ENCODE measurements at places on chromosomes 16 and 17. TPM values are rescaled to one million over a fixed set of nuclear protein-coding genes. Genes with fewer than 3 reads are reported as not detected.
A peak's percentile ranks its signal among the peaks of the same experiment; 100 is the strongest.

DNA sequence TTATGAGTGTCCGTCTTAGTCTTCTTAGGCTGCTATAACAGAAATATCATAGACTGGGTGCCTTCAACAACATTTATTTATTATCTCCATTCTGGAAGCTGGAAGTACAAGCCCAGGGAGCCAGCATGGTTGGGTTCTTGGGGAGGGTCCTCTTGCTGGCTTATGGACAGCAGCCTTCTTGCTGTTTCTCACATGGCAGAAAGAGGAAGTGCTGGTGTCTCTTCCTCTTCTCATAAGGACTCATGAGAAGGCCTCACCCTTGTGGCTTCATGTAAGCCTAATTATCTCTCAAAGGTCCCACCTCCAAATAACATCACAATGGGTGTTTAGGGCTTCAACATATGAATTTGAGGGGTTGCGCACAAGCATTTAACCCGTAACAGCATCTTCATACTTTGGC, 207.0 kb upstream of the COX10 start:
- no peak overlapping the region for H3K27ac ChIP-seq
- DNase-seq = no peak
- H3K27me3 ChIP-seq = no peaks in the 10 kb centered on the region
- no peak overlapping the region for H3K4me3 ChIP-seq
- no peaks in the 10 kb centered on the region for H3K4me1 ChIP-seq
- no peaks in the 10 kb centered on the region for H3K36me3 ChIP-seq

- H3K36me3 ChIP-seq = no peaks in the 10 kb centered on the region
- no peak overlapping the region for H3K4me3 ChIP-seq
- H3K4me1 ChIP-seq = peaks cover 31% of the 10 kb centered on the region
- H3K27me3 ChIP-seq = no peaks in the 10 kb centered on the region
- DNase-seq = no peak
These were observed 1.3 kb upstream of the CUEDC1 start for GRCh38 chr17:57956291-57957119.

The SGF29 gene
- 45.7 TPM for total RNA-seq

The HNF1B gene
- total RNA-seq = 14.4 TPM

The TMEM98 gene
- 35.6 TPM for total RNA-seq

DNA sequence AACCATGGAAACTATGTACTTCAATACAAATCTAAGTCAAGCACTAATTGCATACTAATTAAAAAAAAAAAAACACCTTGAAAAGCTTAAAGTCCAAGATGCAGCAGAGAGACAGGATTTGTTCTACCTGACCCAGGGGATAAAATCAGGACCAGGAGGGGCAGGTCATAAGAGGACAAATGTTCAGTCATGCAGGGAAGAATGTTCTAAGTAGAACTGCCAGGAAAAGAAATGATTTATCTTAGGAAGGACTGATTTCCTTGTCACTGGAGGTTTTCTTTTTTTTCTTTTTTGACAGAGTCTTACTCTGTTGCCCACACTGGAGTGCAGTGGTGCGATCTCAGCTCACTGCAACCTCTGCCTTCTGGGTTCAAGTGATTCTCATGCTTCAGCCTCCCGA, 9.1 kb upstream of the GHDC start:
- DNase-seq = no peak
- no peaks in the 10 kb centered on the region for H3K4me1 ChIP-seq
- H3K27ac ChIP-seq = no peak overlapping the region
- H3K4me3 ChIP-seq = no peak overlapping the region

DNA sequence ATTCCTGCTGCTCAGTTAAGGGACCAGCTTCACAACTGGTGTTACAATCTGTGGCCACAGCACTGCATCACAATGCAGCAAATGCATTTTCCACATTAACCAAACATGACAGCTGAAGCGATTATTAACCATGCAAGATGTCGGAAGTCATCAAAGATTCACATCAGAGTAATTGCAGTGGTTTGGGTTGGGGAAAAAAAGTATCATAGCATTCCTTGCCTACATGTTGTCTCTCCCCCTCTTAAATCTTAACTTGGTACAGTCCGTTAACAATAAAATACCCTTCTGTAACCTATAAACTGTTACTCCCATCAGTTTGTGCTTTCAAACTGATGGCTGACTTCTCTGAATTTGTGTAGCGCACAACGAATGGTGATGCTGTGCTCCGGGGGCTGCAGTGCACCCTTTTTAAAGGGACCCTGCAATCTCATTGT, 51.6 kb downstream of the NUP93 start:
- DNase-seq = no peak
- no peaks in the 10 kb centered on the region for H3K36me3 ChIP-seq
- no peak overlapping the region for H3K27ac ChIP-seq
- H3K4me1 ChIP-seq = peaks cover 7% of the 10 kb centered on the region

The CTRB2 gene
- total RNA-seq = 15.9 TPM

DNA sequence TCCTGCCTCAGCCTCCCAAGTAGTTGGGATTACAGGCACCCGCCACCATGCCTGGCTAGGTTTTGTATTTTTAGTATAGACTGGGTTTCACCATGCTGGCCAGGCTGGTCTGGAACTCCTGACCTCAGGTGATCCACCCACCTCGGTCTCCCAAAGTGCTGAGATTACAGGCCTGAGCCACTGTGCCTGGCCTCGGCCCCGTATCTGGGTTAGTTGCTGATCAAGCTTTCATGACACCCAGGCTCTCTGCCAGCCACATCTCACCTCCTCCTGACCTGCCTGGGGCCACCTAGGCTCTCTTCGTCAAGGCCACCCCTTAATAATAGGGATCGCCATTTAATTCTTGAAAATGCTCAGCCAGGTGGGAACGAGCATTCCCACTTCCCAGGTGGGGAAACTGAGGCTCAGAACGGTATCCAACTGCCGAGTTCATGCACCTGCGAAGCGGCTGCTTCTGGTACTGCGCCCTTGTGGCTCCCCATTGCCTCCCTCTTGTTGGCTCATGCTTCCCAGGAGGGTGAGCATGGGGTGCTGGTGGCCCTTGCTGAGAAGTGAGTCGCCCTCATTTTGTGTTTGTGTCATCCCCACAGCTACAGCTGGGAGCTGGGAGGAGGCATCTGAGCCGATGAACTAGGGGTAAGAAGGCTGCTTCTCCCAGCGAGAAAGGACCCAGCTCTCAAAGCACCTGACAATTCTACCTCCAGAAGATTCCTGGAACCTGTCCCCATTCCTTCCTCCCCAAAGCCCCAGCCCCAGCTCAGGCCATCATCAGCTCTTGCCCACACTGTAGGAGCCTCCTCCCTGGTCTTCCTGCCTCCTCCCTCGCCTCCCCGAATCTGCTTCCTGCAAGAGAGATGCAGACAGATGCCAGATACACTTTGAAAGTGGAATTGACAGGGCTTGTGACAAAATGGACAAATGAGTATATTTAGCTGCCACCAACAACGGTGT, 17.3 kb upstream of the SNN start:
- no peak overlapping the region for H3K27ac ChIP-seq
- no peak overlapping the region for H3K4me3 ChIP-seq
- H3K36me3 ChIP-seq = no peaks in the 10 kb centered on the region
- H3K4me1 ChIP-seq = no peaks in the 10 kb centered on the region
- H3K27me3 ChIP-seq = no peaks in the 10 kb centered on the region
- DNase-seq = no peak

DNA sequence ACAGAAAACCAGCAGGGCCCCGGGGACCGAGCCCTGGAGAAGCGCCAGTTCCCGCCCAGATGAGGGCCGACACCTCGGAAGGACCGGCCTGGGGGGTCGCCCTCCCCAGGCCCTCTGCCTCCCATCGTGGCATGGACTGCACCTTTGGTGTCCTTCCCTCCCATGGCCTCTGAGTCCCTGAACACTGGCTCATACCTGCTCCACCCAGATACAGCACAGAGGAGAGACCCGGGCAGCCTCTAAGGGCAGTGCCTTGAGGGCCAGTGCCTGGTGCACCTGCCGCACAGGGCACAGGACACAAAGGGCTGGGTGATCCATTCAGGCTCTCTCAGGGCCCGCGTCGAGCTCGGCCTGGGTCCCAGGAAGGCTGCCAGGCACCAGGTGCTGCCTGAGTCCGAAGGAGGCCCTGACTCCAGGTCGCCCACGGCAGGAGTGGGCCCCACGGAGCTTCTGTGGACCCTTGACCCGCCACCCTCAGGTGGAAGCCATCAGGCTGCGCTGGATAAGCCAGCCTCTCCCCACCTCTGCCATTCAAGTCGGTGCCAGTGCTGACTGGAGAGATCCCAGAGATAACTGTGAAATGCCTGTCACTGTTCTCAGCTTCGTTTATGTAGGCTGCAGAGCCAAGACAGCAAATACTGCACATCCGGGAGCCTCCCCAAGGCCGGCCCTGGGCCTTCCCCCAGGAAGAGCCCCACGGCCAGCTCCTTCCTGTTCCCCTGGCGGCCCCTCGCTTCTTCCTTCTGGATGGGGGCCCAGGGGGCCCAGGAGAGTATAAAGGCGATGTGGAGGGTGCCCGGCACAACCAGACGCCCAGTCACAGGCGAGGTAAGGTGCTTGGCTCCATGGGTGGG, at the start of gene ZG16B:
Gene ZG16B (plus strand): TSS at position 803 of the 854 bp plus-strand sequence. CDS start 139 bp downstream, outside the sequence.
- H3K4me1 ChIP-seq = no peaks in the 10 kb centered on the region
- no peaks in the 10 kb centered on the region for H3K27me3 ChIP-seq
- no peaks in the 10 kb centered on the region for H3K36me3 ChIP-seq
- H3K27ac ChIP-seq = no peak within 1 kb of the TSS

The KRTAP1-1 gene
- total RNA-seq = not detected

DNA sequence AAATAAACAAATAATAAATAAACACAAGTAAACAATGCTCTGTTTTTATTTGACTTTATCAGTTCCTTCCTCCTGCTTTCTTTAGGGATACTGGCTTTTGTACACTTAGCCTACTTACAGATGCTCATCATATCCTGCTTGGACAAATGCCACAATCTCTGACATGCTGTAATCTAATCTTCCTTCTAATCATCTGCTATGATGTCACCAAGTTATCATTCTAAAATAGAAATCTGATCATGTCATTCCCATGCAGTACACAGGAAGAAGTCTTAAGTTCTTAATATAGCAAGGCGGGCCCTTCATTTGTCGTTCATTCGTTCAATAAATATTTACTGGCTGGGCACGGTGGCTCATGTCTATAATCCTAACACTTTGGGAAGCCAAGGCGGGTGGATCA, 9.1 kb upstream of the UBB start:
- H3K4me1 ChIP-seq = peaks cover 11% of the 10 kb centered on the region
- H3K4me3 ChIP-seq = no peak overlapping the region
- H3K36me3 ChIP-seq = no peaks in the 10 kb centered on the region
- no peak for DNase-seq

- H3K4me1 ChIP-seq = no peaks in the 10 kb centered on the region
- DNase-seq = no peak
- H3K27ac ChIP-seq = no peak overlapping the region
These were observed 6.6 kb downstream of the COX6A2 start for GRCh38 chr16:31421587-31421986.

GRCh38 chr17:74449773-74450172, 16.7 kb upstream of the CD300A start:
- peaks cover 48% of the 10 kb centered on the region for H3K4me1 ChIP-seq
- DNase-seq = no peak
- no peaks in the 10 kb centered on the region for H3K36me3 ChIP-seq
- no peaks in the 10 kb centered on the region for H3K27me3 ChIP-seq
- peak overlapping the region; percentile 30 for H3K27ac ChIP-seq
- no peak overlapping the region for H3K4me3 ChIP-seq

The TNP2 gene
- not detected for total RNA-seq

The HOXB2 gene
- 9.1 TPM for total RNA-seq

The ADGRG3 gene
- total RNA-seq = 3.1 TPM

- no peak overlapping the region for H3K27ac ChIP-seq
- H3K4me3 ChIP-seq = no peak overlapping the region
- no peak for DNase-seq
- no peaks in the 10 kb centered on the region for H3K4me1 ChIP-seq
- H3K36me3 ChIP-seq = no peaks in the 10 kb centered on the region
- no peaks in the 10 kb centered on the region for H3K27me3 ChIP-seq
These were observed 18.3 kb upstream of the TMEM92 start for GRCh38 chr17:50255766-50256635.

The NHLRC4 gene
- total RNA-seq = 3.4 TPM

GRCh38 chr16:54270711-54271110, 15.9 kb downstream of the IRX3 start:
- H3K27me3 ChIP-seq = no peaks in the 10 kb centered on the region
- H3K4me1 ChIP-seq = no peaks in the 10 kb centered on the region
- no peaks in the 10 kb centered on the region for H3K36me3 ChIP-seq
- DNase-seq = no peak
- H3K4me3 ChIP-seq = no peak overlapping the region

GRCh38 chr16:78402833-78403232, 303.4 kb downstream of the WWOX start:
- no peaks in the 10 kb centered on the region for H3K4me1 ChIP-seq
- no peak overlapping the region for H3K27ac ChIP-seq
- DNase-seq = no peak

The C17orf107 gene
- total RNA-seq = 2.6 TPM

DNA sequence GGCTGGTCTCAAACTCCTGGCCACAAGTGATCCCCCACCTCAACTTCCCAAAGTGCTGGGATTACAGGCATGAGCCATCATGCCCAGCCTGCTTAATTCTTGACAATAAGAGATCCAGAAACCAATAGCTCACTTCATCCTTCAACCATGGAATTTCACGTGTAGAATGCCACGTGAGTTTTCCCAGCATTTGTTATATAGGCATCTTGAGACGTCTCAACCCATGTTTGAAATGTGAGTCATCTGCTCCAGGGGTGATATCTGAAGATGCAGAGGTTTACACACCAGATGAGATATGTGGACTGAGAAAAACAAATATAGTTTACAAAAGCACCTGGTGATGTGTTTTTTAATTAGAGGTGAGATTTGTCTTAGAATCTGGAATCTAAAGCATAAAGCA, 7.1 kb downstream of the TEKT3 start:
- H3K36me3 ChIP-seq = no peaks in the 10 kb centered on the region
- DNase-seq = no peak
- H3K27me3 ChIP-seq = no peaks in the 10 kb centered on the region
- H3K4me3 ChIP-seq = no peak overlapping the region
- no peak overlapping the region for H3K27ac ChIP-seq

DNA sequence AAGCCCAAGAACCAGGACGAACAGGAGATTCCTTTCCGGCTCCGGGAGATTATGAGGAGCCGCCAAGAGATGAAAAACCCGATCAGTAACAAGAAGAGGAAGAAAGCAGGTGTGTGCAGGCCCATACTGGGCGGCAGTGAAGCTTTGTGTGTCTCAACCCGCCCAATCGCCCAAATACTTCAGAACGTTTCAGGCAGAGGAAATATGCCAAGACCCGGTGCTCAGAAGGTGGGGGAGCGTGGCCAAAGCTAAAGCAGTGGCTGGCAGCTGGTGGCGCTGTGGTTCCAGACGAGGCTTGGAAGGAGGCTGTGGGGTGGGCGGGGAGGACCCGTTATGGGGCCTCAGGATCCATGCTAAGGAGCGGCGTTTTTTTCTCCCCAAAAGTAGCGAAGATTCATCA, 1.2 kb downstream of the CCDC137 start:
- peaks cover 33% of the 10 kb centered on the region for H3K4me1 ChIP-seq
- no peak overlapping the region for H3K27ac ChIP-seq
- no peak overlapping the region for H3K4me3 ChIP-seq
- H3K36me3 ChIP-seq = peaks cover 51% of the 10 kb centered on the region
- no peaks in the 10 kb centered on the region for H3K27me3 ChIP-seq
- DNase-seq = no peak

Data from upper lobe of left lung (tissue), 6 donors.